ENCODE measurements at places on chromosomes 2 and 18.

DNA sequence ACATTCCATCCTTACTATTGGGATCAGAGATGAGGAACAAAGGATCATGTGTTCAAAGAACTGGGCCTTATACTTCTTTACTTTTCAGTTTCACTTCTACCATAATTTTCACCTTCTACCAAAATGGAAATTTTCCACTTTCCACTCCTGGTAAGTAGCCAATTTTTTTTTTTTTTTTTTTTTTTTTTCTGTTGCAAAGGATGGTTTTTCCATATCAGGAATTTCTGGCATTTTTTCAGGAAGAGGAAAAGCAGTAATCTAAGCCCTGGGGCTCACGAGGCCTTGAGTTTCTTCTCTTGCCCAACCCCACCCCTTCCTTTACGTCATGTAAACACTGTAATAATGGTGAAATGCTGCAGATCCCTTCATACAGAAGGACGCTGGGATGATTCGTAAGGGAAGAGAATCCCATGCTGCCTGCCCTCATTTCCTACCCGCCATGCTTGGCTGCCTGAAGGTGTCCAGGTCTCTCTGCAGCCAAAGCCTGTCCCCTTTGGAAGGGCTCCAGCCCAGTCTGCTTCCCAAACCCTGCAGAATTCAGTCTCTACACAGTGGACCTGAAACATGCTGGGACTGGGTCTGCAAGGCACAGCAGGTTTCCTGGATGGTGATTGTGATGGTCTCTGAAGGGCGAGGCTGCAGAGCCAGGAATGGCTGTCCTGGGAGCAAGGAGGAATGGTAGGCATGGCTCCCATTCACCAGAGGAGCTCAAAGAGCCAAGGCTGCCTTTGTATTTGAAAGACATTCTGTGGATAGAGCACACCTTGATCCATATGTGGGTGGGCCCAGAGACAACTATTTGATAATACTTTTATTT lies 57.0 kb downstream of the EFR3B start:
- H3K4me3 ChIP-seq, result no peak overlapping the region
- H3K4me1 ChIP-seq, result no peaks in the 10 kb centered on the region
- no peak overlapping the region for H3K27ac ChIP-seq
- DNase-seq, result no peak
- H3K36me3 ChIP-seq, result no peaks in the 10 kb centered on the region

DNA sequence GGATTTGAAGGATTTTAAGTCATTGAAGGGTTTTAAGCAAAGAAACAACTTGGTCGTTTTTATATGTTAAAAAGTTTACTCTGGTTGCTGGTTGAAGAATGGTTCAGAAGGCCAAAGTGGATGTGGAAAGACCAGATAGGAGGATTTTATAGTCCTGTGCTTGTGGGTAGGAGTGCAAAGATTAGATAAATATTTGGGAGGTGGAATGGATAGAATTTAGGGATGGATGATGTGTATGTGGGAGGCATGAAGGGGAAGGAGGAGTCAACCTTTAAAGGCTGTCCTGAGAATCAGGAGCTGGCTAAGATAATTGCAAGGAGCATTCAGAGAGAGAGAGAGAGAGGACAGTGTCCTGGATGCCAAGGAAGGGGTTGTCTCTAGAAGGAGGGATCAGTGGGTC lies 190.1 kb upstream of the SPRED2 start:
- H3K4me1 ChIP-seq, result no peaks in the 10 kb centered on the region
- DNase-seq, result no peak
- no peaks in the 10 kb centered on the region for H3K36me3 ChIP-seq
- H3K4me3 ChIP-seq, result no peak overlapping the region

DNA sequence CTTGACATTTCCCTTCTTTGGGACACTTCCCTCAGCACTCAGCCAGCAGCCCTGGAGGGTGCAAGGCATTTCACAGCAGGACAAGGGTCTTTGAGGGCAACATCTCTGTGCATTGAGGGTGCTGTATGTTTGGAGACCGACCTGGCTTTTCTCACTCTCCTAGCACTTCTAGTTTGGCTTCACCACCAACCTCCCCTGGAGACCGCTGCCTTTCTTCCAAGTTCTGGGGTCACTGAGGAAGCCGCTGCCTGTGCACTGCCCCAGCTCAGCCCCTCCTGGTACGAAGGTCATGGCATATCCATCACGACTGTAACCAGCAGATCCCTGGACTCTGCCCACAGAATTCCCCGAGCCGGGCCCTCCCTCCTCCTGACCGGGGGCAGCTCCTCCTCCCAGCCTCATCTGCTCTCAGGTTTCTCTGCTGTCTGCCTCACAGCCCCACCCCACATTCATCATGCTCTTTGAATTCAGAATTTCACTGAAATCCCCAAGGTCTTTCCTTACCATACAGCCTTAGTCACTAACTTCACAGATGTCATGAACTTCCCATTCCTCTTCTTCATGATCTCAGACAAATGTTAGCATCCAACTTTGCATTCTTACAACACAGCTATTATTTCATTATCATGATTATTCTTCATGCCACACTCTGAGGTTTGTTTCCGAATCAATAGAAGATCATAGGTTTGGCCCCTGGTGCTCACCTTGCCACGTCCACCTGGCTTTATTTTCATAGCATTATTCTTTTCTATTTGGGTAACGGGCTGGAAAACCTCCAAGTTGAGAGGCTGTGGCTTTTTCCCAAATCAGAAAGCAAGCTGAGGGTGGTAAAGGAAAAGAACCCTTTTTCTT lies 113.0 kb upstream of the COPS8 start:
- no peaks in the 10 kb centered on the region for H3K36me3 ChIP-seq
- no peak overlapping the region for H3K27ac ChIP-seq
- no peak for DNase-seq
- H3K4me1 ChIP-seq, result no peaks in the 10 kb centered on the region

DNA sequence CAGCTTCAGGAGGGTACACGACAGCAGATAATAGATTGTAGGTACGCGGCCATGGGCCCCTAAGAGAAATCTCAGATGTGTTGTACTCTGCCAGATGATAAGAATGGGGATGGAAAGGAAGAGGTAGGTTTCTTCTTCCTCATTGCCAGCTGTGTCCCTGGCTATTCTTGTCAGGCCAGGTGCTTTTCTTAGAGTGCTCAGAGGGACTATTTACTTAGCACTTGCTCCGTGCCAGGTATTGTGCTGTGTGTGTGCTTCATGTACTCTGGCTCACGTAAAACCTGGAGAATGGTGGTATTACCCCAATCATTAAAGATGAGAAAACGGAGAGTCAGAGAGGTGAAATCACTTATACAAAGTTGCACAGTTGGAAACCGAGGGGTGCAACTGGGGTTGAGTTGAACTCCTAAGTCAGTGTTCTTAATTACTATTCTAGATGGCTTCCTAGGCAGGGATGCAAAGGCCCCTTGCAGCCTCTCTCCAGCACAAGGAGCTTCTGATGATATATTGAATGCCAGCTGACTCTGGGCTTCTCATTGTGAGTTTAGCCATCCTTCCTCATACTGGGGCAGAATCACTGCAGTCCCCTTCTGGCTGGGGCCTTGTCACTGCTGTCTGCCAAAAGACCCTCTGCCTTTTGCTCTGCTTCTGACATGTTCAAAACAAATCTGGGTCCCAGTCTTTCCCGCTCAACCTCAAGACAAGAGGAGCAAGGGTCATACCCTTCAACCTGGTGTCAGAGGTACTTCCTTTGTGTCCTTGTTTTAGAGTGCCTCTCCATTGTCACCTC lies 60.7 kb downstream of the LYPD1 start:
- no peak overlapping the region for H3K4me3 ChIP-seq
- no peaks in the 10 kb centered on the region for H3K27me3 ChIP-seq
- H3K4me1 ChIP-seq, result peaks cover 14% of the 10 kb centered on the region
- no peaks in the 10 kb centered on the region for H3K36me3 ChIP-seq
- DNase-seq, result peak; percentile 31
- no peak overlapping the region for H3K27ac ChIP-seq

DNA sequence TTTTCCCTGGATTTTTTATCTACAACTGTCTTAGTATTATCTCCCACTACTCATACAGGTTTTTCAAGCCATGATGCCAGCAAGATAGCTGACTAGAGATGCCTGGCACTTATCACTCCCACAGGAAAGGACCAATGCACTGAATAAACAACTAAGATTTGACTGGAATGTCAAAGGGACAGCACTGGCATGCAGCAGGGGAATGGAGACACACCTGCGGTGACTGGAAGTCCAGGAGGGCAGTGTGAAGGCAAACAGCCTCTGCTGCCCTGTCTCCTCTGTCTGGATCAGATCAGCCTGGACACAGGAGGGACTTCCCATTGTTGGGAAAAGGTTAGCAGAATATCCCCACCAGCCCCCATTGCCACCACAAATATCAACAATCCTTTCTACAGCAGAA lies 85.1 kb downstream of the TMEM237 start:
- H3K4me3 ChIP-seq, result no peak overlapping the region
- H3K4me1 ChIP-seq, result no peaks in the 10 kb centered on the region
- DNase-seq, result no peak
- no peak overlapping the region for H3K27ac ChIP-seq

DNA sequence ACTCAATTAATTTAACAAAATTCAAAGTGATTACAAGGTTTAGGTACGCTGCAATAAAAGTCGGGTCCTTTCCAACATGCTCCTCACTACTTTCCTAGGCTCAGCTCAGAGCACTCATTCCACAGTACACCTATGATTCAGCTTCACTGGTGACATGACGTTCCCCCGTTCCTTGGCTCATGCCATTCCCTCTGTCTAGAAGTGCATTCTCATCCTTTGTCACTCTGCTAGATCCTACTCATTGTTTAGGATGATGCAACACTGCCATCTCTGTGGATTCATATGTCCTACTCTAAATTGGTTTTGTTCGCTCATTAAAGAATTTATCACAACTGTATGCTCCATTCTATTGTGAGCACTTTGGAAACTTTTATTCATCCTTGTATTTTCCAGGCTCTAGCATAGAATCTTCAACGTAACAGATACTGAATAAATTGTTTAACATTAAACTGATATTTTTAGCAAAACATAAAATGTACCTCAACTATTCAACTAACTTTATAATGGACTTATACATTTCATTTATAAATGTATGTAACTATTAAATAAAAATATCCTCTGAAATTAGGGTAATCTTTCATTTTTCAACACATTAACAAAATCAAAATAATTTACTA lies 78.6 kb downstream of the FAM228A start:
- H3K4me1 ChIP-seq, result no peaks in the 10 kb centered on the region
- H3K27ac ChIP-seq, result no peak overlapping the region
- DNase-seq, result no peak
- no peak overlapping the region for H3K4me3 ChIP-seq
- no peaks in the 10 kb centered on the region for H3K27me3 ChIP-seq

DNA sequence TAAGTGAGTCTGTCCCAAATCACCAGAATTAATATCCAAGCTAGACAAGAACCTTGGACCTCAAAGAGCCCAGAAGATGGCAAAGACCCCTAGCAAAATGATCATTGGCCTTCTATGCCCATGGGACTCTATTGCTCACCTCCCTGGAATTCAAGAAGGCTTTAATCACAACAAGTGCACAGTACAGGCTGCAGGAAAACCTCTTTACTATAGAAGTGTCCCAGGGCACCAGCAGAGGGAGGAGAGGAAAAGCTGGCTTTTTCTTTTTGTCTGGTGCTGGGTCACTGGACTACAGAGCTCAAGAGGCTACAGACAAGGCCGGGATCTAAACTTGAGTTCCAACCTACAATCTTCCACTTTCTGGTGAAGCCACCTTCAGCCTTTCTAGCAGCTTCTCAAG lies 88.3 kb upstream of the PPP1CB start:
- H3K4me3 ChIP-seq, result no peak overlapping the region
- H3K36me3 ChIP-seq, result no peaks in the 10 kb centered on the region
- DNase-seq, result no peak
- H3K27me3 ChIP-seq, result no peaks in the 10 kb centered on the region
- peaks cover 32% of the 10 kb centered on the region for H3K4me1 ChIP-seq

DNA sequence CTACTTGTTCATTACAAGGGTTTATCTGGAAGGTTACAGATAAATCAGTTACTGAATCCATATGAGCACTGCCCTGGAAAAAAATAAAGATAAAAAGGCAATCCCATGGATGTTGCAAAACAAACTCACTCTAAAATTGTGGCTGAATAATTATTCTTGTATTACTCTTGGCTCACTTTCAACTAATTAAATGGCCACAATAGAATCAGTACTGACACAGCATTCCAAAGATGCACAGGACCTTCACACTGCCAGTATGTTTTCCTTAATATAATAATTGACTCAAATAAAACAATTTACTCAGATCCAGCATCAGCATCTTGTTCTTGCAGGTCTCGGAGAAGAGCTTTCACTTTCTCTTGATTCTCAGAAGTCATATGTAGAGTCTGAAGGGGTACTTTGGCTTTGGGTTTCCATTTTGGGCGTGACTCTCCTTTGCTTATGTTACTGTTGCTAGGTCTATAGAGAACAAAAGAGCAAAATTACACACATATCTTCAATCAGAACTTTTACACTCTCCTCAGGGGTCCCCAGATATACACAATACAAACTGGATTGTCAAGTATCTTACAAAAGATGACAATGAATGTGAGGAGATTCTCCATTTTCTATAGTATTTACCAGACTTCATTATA lies 12.6 kb downstream of the DHX57 start:
- no peak overlapping the region for H3K27ac ChIP-seq
- H3K27me3 ChIP-seq, result no peaks in the 10 kb centered on the region
- H3K36me3 ChIP-seq, result no peaks in the 10 kb centered on the region
- no peaks in the 10 kb centered on the region for H3K4me1 ChIP-seq
- H3K4me3 ChIP-seq, result no peak overlapping the region
- DNase-seq, result no peak

DNA sequence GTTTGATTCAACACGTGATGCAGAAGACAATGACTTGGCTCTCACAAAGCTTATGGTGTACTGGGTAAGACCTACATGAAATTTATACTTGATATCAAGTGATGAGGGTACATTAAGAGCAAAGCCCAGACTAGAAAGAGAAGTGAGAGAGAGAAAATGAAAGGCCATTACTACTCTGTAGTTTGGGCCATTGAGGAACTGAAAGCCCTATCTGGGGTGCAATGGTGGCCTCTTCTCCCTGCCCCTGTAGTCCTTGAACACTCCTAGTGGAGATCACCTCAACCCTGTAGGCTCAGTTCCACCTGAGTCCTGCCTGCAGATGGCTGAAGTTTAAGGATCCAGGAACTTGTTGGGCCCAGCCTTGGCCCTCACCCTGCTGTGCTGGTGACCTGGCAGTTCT lies 569.8 kb upstream of the MEX3C start:
- no peaks in the 10 kb centered on the region for H3K27me3 ChIP-seq
- no peak overlapping the region for H3K4me3 ChIP-seq
- no peaks in the 10 kb centered on the region for H3K4me1 ChIP-seq

DNA sequence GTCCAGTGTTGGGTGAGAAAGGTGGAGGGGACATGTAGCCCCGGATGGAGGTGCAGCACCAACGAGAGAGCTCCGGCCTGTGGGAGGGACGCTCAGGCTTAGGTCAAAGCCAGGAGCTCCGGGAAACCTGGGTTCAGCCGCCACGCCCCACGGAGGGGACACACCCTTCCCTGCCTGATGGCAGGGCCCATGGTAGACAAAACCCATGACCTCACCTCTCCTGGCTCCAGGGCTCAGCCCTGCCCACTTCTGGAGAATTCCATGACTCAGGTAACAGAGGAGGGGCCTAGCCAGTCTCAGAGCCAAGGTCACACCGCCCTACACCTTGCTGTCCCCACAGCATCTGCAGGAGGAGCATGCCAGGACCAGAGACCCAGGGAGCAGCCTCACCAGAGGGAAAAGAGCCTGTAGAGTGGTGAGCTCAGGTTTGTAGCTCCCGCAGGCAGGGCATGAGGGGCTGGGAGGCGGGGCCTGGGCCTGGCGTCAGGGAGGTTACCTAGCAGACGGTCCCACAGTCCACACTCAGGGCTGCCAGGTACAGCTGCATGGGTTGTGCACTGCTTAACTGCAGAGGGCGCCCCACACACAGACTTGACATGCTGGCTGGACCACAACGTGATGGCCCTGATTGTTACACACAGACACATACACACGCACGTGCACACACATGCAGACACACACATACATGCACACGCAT lies 70.8 kb upstream of the SMAD7 start:
- peak; percentile 81 for DNase-seq
- no peak overlapping the region for H3K4me3 ChIP-seq
- peak overlapping the region; percentile 52 for H3K27ac ChIP-seq
